ENCODE measurements at places on chromosomes 3 and 15. TPM values are rescaled to one million over a fixed set of nuclear protein-coding genes. Genes with fewer than 3 reads are reported as not detected.
A peak's percentile ranks its signal among the peaks of the same experiment; 100 is the strongest.

The CDHR4 gene
- total RNA-seq, result not detected

DNA sequence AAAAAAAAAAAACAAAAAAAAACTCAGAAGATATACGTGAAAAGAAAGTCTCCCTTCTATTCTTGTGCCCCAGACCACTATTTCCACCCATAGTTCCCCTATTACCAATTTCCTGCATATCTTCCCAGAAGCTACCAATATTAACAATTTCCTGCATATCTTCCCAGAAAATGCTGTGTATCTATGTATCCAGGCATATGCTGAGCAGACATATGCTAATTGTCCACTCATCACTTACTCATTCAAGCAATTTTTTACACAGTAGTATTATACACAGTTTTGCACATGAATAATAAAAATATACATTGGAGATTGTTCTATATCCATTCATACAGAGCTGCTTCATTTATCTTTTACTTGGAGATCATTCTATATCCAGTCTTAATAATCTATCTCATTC, 12.6 kb upstream of the SLMAP start:
- no peak for DNase-seq
- no peak overlapping the region for H3K27ac ChIP-seq
- no peaks in the 10 kb centered on the region for H3K36me3 ChIP-seq
- H3K27me3 ChIP-seq, result no peaks in the 10 kb centered on the region
- peaks cover 4% of the 10 kb centered on the region for H3K4me1 ChIP-seq

The GPR156 gene
- total RNA-seq, result not detected

DNA sequence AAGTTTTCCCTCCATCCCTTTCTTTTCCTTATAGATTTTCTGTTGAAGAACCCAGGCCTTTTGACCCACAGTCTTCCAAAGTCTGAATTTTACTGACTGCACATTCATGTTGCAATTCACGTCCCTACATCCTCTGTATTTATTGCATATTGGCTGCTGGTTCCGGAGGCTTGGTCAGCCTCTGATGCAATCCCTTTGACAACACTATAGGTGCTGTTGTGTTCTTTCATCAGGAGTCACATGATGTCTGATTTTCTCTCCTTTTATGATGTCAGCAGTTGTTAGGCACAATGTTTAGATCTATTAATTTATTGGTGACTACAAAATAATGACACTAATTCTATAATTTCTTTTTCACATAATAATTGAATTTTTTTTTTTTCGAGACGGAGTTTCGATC, 8.7 kb downstream of the CYP1A1 start:
- H3K27ac ChIP-seq, result no peak overlapping the region
- H3K4me1 ChIP-seq, result no peaks in the 10 kb centered on the region
- no peak overlapping the region for H3K4me3 ChIP-seq
- H3K36me3 ChIP-seq, result no peaks in the 10 kb centered on the region
- no peaks in the 10 kb centered on the region for H3K27me3 ChIP-seq

The P3H2 gene
- 2.1 TPM for total RNA-seq

- H3K4me3 ChIP-seq, result no peak overlapping the region
- no peak for DNase-seq
- no peaks in the 10 kb centered on the region for H3K27me3 ChIP-seq
- H3K36me3 ChIP-seq, result no peaks in the 10 kb centered on the region
- no peaks in the 10 kb centered on the region for H3K4me1 ChIP-seq
- H3K27ac ChIP-seq, result no peak overlapping the region
Observed at GRCh38 chr3:119146578-119147375, 812 bp downstream of the TEX55 start.

The ROPN1B gene
- total RNA-seq, result 1.2 TPM

GRCh38 chr15:40060236-40060961, 21.4 kb upstream of the SRP14 start:
- DNase-seq, result no peak
- H3K27me3 ChIP-seq, result no peaks in the 10 kb centered on the region
- H3K36me3 ChIP-seq, result no peaks in the 10 kb centered on the region
- peaks cover 12% of the 10 kb centered on the region for H3K4me1 ChIP-seq

- H3K27me3 ChIP-seq, result no peaks in the 10 kb centered on the region
- H3K4me1 ChIP-seq, result no peaks in the 10 kb centered on the region
- no peak for DNase-seq
- no peak overlapping the region for H3K27ac ChIP-seq
Observed at GRCh38 chr3:196175722-196176121, 35.5 kb downstream of the ZDHHC19 start.

GRCh38 chr3:155739154-155739553, 5.7 kb downstream of the PLCH1 start:
- no peak overlapping the region for H3K4me3 ChIP-seq
- no peaks in the 10 kb centered on the region for H3K36me3 ChIP-seq
- no peak for DNase-seq
- peaks cover 9% of the 10 kb centered on the region for H3K4me1 ChIP-seq

The RFT1 gene
- 11.0 TPM for total RNA-seq

DNA sequence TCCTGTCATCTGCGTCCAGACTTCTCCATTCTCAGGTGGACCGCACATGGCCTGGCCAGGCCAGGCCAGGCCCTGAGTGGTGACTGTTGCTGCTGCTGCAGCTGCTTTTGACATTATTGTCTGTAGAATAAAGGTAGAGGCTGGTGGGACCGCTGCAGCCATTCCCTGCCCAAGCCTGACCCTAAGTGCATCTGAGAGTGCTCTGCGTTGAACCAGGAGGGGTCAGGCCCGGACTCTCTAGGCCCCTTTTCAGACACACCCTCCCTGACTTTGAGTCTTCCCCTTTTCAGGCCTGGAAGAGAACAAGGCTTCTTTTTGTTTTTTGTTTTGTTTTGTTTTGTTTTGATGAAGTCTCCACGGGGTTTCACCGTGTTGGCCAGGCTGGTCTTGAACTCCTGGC, 54.6 kb upstream of the FLNB start:
- no peaks in the 10 kb centered on the region for H3K27me3 ChIP-seq
- H3K4me3 ChIP-seq, result no peak overlapping the region
- no peaks in the 10 kb centered on the region for H3K36me3 ChIP-seq
- H3K27ac ChIP-seq, result peak overlapping the region; percentile 90

- no peaks in the 10 kb centered on the region for H3K36me3 ChIP-seq
- peaks cover 5% of the 10 kb centered on the region for H3K4me1 ChIP-seq
- no peak overlapping the region for H3K27ac ChIP-seq
- no peak overlapping the region for H3K4me3 ChIP-seq
Observed at GRCh38 chr15:71747128-71748083, 62.9 kb upstream of the NR2E3 start.

The RASGRP1 gene
- 0.57 TPM for total RNA-seq

DNA sequence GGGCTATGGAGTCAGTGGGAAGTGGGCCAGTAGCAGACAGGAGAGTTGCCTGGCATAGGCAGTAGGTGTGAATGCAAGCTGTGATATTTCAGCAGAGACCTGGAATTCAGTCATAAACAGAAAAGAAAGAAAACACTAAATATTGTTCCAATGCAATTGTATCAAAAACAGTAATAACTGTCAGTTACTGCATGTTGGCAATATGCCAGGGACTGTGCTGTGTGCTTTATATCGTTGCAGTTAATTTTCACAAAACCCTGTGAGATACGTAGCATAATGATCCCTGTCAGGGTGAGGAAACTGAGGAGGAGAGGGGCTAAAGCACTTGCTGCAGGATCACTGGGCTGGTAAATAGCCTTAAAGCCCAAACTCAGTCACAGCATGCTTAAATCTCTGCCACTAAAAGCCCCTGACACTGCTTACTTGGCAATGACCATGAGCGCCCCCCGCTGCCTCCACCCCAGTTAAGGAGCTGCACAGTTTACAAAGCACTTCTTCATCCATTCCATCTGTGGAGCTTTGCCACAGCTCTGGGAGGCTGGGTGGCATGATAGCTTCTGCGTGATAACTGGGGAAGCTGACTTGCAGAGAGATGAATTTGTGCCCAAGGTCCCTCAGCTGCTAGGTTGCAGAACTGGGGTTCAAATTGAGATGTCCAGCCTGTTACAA, 3.9 kb downstream of the SLC6A1 start:
- H3K4me3 ChIP-seq, result no peak overlapping the region
- H3K27me3 ChIP-seq, result peaks cover 26% of the 10 kb centered on the region
- peaks cover 19% of the 10 kb centered on the region for H3K4me1 ChIP-seq
- no peak overlapping the region for H3K27ac ChIP-seq
- DNase-seq, result no peak
- no peaks in the 10 kb centered on the region for H3K36me3 ChIP-seq

DNA sequence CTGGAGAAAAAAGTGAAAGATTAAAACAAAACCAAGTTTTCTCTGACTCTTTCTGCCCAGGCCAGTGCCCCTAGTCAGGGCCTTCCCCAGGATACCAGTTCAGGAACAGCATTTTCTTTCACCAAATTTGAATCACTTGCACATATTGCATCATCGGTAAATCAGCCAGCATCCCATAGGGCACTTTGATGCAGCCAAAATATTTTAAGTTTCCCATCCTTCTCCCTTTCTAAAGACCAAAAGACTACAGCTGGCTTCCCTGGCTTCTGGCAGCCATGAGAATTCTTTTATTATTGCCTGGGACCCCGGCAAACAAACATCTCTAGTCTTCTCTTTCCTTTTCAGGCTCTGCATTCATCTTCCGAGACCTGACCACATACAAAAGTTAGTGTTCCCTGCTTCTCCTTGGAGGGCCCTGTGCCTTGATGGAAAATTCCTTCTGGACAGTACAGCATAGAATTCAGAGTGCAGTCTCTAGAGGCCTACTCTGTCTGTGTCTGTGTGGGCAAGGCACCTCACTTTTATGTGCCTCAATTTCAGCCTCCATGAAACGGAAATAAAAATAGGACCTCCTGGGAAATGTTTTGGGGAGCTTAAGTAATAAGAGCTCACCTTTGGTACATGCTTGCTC, 348.0 kb downstream of the VPS13C start:
- H3K27me3 ChIP-seq, result peaks cover 4% of the 10 kb centered on the region
- no peaks in the 10 kb centered on the region for H3K4me1 ChIP-seq
- H3K36me3 ChIP-seq, result no peaks in the 10 kb centered on the region
- no peak overlapping the region for H3K27ac ChIP-seq
- DNase-seq, result no peak

- no peak for DNase-seq
- H3K27ac ChIP-seq, result no peak overlapping the region
- no peaks in the 10 kb centered on the region for H3K36me3 ChIP-seq
- no peak overlapping the region for H3K4me3 ChIP-seq
Observed at GRCh38 chr3:128080323-128081080, 28.3 kb downstream of the SEC61A1 start.

DNA sequence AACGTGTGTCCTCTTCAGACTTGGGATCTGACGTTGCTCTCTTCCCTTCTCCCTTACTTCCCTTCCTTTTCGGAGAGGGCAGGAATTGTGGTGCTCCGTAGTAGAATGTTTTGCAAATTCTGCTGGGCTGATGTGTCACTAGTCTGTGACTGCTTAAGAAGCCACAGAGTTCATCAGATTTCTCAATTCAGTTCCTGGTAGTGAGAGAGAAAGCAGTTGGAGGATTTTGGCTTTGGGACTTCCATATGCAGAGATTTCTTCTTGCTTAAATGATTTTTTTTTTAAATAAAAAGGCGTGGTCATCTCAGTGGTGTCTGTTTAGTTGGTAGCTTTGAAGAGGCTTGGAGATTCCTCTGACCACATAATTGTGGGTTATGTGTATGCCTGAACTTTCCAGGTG, 10.1 kb downstream of the CEMIP start:
- H3K27ac ChIP-seq, result no peak overlapping the region
- no peak for DNase-seq
- H3K36me3 ChIP-seq, result no peaks in the 10 kb centered on the region
- H3K4me3 ChIP-seq, result no peak overlapping the region
- H3K4me1 ChIP-seq, result no peaks in the 10 kb centered on the region

- H3K27ac ChIP-seq, result peak within 1 kb of the TSS; percentile 100
- H3K4me3 ChIP-seq, result peak within 1 kb of the TSS; percentile 100
- H3K4me1 ChIP-seq, result peaks cover 41% of the 10 kb centered on the region
- H3K27me3 ChIP-seq, result no peaks in the 10 kb centered on the region
Observed at GRCh38 chr15:90101969-90102890, at the start of gene IDH2. Gene IDH2, minus strand, starts transcription at chr15:90102468. Its CDS starts 78 bp downstream, at chr15:90102390.

The COL6A6 gene
- 0.80 TPM for total RNA-seq

DNA sequence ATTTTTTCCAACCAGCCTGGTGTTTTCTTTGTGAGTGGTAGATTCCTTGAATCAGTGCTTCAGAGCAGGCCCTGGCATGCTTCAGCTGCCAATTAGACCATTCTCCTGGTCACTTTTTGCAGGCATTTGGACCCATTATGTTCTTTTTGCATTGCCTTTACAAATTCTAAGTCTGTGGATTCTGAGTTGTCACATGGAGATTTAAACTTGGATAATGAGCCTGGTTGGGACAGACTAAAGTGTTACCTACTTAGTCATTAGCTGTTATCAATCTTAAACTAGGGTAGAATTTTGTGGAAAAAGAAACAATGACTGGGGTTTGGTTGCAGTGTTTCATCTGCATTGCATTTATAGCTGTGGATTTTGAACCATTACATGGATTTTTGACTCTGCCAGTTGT, 40.6 kb downstream of the ARHGEF26 start:
- no peak for DNase-seq
- no peaks in the 10 kb centered on the region for H3K4me1 ChIP-seq
- H3K27ac ChIP-seq, result no peak overlapping the region
- H3K27me3 ChIP-seq, result no peaks in the 10 kb centered on the region
- no peak overlapping the region for H3K4me3 ChIP-seq
- no peaks in the 10 kb centered on the region for H3K36me3 ChIP-seq

DNA sequence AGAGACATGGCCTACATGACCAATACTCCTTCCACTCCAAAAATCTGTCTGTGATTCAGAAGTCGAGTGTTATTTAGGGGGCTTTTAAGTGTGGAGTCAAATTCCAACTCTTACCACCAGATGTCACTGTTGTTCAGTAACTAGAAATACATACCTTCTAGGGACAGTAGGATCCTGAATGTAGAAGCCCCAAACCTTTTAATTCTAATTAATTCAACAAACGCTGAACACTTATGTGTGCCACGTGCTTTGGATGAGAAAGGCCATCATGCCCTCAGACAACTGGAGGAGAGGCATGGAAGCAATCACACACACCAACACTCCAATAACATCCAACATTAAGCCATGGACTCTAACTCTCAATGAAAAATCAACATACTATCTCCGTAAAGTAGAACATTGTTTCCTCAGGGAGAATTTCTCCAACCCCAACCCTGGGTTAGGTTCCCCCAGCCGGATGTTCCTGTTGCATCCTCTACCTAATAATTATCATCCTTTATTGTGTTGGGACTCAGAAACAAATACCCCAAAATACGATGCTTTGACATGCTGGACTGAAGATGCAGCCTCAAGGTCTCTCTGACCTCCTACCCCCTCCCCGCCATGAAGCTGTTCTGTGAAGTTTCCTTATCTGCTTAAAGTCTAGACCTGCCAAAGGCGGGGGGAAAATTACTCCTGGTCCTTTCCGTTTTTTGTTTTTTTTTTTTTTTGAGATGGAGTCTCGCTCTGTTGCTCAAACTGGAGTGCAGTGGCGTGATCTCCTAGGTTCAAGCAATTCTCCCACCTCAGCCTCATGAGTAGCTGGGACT, 8.0 kb upstream of the CCDC13 start:
- peaks cover under 1% of the 10 kb centered on the region for H3K4me1 ChIP-seq
- H3K4me3 ChIP-seq, result no peak overlapping the region
- H3K27me3 ChIP-seq, result no peaks in the 10 kb centered on the region
- H3K36me3 ChIP-seq, result no peaks in the 10 kb centered on the region
- H3K27ac ChIP-seq, result no peak overlapping the region

GRCh38 chr3:182710557-182711157, 82.6 kb upstream of the ATP11B start:
- no peaks in the 10 kb centered on the region for H3K4me1 ChIP-seq
- H3K27ac ChIP-seq, result no peak overlapping the region
- no peak overlapping the region for H3K4me3 ChIP-seq
- H3K36me3 ChIP-seq, result no peaks in the 10 kb centered on the region

- H3K27me3 ChIP-seq, result no peaks in the 10 kb centered on the region
- H3K36me3 ChIP-seq, result no peaks in the 10 kb centered on the region
- no peak overlapping the region for H3K27ac ChIP-seq
- DNase-seq, result peak; percentile 62
Observed at GRCh38 chr3:112734736-112735350, 93.9 kb upstream of the CCDC80 start.

The STRIT1 gene
- 5.6 TPM for total RNA-seq

The GOLGA8T gene
- not detected for total RNA-seq

The WNT5A gene
- total RNA-seq, result 5.0 TPM

The ADAMTS9 gene
- total RNA-seq, result 102 TPM

Measured in heart right ventricle (tissue), 16 donors.